GM20000 (cell line): ENCODE measurements at places on chromosomes 7 and 10.

GRCh38 chr10:124465003-124465776 is 3.6 kb downstream of the LHPP start:
- peak; percentile 74 for DNase-seq

- no peak for DNase-seq
These were observed 1.5 kb upstream of the MKX start for GRCh38 chr10:27747096-27747451.

DNA sequence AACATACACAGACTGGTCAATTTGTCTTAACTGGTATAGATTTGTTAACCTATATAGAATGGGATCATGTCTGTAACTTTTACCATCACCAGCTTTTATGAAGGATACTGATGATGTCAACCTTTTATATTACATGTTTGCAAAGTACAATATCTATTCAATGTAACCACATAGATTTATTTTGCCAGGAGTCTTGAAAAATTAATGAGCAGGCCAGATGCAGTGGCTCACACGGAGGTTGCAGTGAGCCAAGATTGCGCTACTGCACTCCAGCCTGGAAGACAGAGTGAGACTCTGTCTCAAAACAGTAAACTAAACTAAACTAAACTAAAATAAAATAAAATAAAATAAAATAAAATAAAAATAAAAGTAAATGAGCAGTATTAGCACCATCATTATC is 30.0 kb upstream of the PARD3 start:
- DNase-seq, result no peak

DNA sequence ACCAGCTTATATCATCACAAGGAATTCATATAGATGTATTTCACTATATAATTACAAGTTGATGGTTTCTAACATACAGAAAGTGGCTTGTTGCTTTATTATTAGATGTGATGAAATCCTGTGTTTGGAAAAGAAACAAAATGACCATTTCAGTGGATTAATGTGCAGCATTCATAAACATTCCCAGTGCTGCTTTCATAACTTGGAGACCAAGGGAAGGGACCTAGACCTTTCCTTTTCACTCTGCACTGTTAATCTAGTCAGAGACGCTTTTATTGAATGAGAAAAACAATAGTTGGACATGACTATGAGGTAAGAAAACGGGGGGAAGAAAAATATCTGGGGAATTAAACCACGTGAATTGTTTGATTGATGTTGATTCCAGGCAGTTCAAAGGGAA is 160.0 kb downstream of the HDAC9 start:
- DNase-seq, result no peak

- DNase-seq, result no peak
These were observed 140.1 kb downstream of the DYNC2I1 start for GRCh38 chr7:158996214-158997109.

- DNase-seq, result no peak
These were observed 32.9 kb upstream of the JCAD start for GRCh38 chr10:30092151-30092790.

DNA sequence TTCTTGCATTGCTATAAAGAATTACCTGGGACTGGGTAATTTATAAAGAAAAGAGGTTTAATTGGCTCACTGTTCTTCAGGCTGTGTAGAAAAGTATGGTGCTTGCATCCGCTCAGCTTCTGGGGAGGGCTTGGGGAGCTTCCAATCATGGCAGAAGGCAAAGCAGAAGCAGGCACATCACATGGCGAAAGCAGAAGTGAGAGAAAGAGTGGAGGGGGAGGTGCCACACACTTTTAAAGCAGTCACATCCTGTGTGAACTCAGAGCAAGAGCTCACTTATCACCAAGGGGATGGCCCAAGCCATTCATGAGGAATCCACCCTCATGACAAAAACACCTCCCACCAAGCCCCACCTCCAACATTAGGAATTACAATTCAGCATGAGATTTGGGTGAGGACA is 303.5 kb downstream of the OTUD1 start:
- DNase-seq, result no peak

- no peak for DNase-seq
These were observed 185.0 kb upstream of the TMEM196 start for GRCh38 chr7:19958309-19958896.

DNA sequence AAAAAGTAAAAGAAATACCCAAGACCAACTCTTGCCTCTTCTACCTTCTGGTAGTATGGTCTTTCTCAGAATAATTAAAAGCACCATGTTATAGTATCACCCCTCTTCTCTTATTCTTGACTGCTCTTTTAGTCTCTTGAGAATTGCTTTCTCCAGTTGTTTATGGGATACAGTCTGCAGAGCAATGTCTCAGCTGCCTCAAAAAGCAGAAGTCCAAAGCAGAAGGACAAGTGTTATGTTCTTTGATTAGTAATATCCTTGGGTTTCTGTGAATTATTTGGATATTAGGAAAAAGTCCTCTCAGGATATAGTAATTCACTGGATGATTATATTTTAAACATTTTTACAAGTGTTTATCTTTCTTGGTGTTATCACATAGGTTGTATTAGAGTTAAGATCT is 7.4 kb downstream of the TAS2R41 start:
- DNase-seq, result no peak

- no peak for DNase-seq
These were observed 9.6 kb upstream of the C10orf105 start for GRCh38 chr10:71729161-71729636.

- DNase-seq, result no peak
These were observed 558.6 kb upstream of the IGFBP3 start for GRCh38 chr7:46479680-46480079.

DNA sequence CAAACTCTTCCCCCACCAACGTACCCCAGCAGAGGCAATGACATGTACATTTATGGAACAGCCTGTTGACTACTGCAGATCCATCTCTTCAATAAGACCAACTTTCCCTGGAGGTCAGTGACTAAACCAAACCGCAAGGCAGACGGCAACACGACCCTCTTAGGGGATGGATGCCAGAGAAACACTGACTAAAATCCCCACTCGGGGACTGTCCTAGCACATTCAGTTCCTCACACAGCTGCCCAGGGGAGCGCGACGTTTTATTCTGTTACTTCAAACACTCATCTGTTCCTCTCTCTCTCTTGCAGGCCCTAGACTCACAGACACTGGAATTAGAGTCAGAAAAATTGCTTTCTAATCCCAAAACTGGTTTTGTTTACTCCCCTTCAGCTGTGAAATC is 146.5 kb upstream of the PRSS1 start:
- DNase-seq, result no peak

GRCh38 chr10:13074563-13075451 is 25.2 kb upstream of the OPTN start:
- DNase-seq, result peak; percentile 73

- no peak for DNase-seq
These were observed 10.1 kb downstream of the CHN2 start for GRCh38 chr7:29204491-29205272.

- DNase-seq, result no peak
These were observed 39.0 kb downstream of the TFAM start for GRCh38 chr10:58424176-58424575.

GRCh38 chr10:129754211-129755050 is 209.6 kb downstream of the EBF3 start:
- DNase-seq, result no peak

DNA sequence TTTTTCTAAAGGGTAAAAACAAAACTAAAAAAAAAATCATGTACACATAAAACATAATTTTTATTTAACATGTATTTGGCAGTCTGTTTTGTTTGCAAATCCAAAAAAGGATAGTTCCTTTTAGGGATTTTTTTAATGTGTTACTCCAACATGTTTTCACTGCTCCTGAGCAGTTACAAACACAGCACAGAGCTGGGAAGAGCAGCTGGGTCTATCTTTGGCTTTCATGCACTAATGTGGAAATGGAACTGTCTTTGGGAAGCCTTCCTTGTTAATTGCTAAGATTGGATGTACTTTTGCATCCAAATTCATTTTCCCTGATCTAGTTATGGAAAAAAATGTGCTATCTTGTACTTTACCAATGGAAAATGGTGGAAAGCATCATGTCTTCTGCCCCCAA is 1035.1 kb downstream of the CNTNAP2 start:
- no peak for DNase-seq

- DNase-seq, result no peak
These were observed 111.4 kb downstream of the LRRN3 start for GRCh38 chr7:111202321-111202720.

DNA sequence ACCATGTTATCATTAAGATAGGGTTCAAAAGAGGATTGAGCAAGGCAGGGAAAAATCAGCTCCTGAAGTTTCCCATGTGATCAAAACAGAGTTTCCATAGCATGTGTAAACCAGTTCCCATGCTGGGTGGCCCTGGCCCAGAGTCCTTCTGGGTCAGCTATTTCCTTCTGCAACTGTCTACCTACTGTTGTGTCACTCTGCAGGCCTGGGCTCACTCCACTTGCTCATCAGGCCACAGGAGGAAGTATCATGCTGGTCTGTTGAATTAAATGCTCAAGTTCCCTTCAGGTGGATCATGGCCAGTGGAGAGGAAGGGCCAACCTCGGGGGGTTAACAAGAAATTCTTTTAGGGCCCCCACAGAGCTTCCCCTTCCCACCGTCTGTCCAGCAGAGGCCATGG is 104.7 kb downstream of the GFRA1 start:
- no peak for DNase-seq

DNA sequence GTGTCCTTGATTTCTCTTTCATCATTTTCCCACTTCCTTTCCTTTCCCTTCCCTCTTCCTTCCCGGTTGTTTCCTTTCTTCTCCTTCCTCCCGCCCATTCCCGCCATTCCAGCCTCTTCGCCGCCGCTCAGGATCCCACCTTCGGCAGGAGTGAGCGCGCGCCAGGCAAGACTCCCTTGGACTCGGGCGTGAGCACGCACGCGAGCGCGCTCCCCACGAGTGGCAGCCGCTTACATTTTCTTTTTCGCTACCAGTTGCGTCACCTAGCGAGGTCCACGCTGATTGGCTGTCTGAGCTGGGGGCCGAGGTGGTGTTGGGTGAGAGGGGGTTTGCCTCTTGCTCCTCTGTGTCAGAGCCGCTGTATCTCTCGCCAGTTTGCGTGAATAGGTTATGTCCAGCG is 11.8 kb downstream of the ZAN start:
- DNase-seq, result peak; percentile 84

DNA sequence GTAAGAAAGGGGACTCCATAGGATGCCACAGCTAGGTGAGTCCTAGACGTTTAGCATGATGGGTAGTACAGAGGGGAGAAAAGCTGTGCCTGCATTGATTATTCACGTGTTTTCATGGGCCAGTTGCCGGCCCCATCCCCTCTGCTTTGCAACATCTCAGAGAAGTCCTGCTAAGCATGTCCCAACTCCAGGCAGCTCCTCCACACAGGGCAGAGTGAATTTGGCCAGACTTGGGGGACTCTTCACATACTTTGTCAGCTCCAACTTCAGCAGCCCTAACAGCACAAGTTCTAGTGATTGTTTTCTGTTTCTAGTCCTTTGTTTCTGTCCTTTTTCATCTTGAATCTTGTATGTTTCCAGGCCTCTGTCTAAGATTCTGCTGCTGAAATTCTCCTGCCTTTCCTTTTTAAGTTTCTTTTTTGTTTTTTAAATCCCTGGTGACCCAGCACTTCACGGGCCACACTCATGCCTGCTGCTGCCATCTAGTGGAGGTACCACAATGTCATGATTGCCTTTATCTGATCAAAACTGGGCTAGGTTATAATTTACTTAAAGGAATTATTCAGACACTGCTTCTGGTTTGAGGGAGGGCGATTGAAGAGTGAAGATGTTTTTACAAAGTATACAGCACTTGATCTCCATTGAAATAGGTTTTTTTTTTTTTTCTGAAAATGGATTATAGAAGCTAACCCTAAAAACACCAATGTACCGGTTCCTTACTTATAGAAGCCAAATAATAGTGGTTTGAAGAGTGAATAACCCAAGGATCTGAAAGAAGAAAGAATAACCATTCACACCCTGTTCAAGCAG is 276.9 kb downstream of the CSTF2T start:
- DNase-seq, result peak; percentile 27
